ENCODE measurements at places on chromosomes 6 and 20.

GRCh38 chr6:62974452-62974851 lies 236.8 kb upstream of the FKBP1C start:
- no peak for DNase-seq

DNA sequence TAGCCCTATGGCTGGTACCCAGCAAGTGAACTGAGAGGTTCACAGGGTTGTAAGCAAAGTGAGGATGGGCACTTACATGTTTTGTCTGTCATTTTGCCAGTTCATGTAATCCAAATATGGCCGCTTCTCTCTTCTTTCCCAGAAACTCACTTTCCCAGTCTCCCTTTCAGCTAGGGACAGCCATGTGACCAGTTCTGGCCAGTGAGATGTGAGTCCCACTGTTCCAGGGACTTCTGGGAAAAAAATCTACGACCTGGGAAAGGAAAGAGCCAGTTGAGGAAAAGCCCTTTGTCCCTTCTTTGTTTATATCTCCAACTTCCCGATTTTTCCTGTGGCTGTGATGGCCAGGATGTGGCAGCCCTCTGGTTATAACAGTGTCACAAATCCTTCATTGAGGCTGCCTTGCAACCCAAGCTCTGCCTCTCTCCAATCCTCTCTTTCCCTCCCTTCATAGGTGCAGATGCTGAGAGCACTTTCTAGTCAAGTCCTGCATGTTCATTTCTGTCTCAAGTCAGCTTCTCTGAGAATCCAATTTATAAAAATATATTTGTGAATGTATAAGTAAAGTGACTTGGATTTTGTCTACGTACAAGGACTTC lies 148.6 kb upstream of the ZFP64 start:
- no peak for DNase-seq

- no peak for DNase-seq
These were observed 597.9 kb downstream of the EPM2A start for GRCh38 chr6:145137425-145137824.

- no peak for DNase-seq
These were observed 215.5 kb downstream of the ANKRD60 start for GRCh38 chr20:58012731-58013510.

All from cerebellum (tissue), 4 donors.